Activated T-cell treated with anti-CD3 and anti-CD28 coated beads for 48 hours (primary cell): ENCODE measurements at places on chromosomes 16 and 17.

GRCh38 chr17:55758171-55758570 is 7.3 kb downstream of the PCTP start:
- no peak for DNase-seq

DNA sequence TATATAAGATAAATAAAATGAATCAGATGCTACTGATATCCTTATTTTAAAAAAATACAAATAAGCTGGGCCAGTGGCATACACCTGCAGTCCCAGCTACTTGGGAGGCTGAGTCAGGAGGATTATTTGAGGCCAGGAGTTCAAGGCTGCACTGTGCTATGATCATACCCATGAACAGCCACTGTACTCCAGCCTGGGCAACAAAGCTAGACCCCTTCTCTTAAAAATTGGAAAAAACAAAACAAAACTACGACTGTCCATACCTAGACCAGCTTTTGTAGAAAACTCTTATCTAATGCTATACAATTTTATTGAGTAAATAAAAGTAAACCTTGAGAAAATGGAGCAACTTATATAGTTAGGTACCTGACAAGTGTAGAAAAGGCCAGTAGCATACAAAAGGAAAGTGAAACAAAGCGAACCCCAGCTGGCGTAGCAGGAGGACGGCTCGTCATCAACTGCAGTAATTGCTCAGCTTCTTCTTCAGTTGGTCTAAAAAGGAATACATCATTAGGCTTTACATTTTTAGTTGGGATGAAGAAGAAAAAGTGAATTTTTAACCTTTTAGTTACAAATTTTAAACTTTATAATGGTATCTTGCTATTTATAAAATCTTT is 23.6 kb downstream of the INTS2 start:
- DNase-seq = no peak

- DNase-seq = no peak
These were observed 146.8 kb downstream of the SEC14L1 start for GRCh38 chr17:77287432-77288068.

- DNase-seq = no peak
These were observed 18.2 kb downstream of the DHX38 start for GRCh38 chr16:72111657-72112451.

DNA sequence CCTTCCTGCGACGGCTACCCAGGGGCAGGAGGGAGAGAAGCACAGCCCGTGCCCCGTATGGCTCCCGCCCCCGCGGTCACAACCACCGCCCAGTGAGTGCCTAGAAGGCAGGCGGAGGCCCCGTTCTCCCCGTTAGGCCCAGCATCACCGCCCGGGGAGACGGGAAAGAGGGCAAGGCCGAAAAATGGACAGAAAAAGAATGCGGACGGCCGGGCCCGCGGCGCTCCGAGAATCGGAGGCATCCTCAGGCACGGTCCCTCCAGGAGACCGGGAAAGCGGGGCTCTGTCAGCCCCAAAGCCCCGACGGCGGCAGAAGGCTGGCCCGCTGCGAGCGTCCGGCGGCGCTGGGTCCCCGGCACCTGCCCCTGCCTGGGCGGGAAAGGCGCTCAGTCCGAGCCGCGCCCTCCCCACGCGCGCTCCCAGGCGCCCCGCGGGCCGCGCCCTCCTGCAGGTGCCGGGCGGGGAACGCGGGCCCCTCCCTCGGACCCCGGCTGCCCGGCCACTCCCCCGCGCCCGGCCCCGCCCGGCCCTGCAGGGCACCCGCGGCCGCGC is 407 bp downstream of the MCRIP1 start:
- peak; percentile 50 for DNase-seq

GRCh38 chr16:12545297-12545610 is 258.4 kb downstream of the CPPED1 start:
- DNase-seq = no peak

- no peak for DNase-seq
These were observed 106.5 kb downstream of the ABCC6 start for GRCh38 chr16:16116841-16117240.

DNA sequence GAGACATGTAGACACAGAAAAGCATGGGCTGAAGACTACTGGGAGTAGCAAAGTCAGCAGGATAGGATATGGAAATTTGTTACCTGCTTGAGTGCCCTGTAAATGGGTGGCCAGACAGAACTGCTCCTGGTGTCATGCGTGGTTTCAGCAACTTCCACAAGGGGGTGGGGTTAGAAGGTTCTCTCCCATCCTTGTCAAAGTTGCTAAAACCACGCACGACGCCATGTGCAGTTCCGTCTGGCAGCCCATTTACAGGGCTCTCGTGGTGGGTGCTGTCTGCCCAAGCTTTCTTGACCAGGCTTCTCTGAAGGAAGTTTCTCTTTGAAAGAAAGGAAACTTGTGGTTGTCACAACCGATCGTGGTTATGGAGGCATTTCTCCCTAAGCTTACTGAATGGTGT is 6.9 kb upstream of the DBNDD1 start:
- no peak for DNase-seq

GRCh38 chr16:57403965-57404817 is at the start of gene CCL17:
Gene CCL17, plus strand, starts transcription at chr16:57404767. Its CDS starts 9,166 bp downstream, at chr16:57413933.
- no peak for DNase-seq

DNA sequence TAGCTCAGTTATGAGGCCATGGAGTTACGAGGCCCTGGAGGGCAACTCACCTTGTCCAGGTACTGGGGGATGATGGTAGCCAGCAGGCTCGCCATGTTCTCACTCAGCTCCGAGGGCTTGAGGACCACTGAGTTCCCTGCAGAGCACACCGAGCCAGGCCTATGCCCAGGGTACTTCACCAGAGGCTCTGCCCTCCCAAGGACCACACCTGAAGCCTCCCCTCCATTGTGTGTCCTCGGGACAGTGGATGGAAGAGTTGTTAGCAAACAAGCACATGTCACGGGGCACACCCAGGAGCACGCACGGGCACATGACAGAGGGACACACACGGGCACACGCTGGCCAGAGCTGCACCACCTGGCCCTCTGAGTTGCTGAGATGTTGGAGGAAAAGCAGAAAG is 5.6 kb downstream of the ALDH3A1 start:
- DNase-seq = no peak

- DNase-seq = no peak
These were observed 63.8 kb downstream of the SMPD3 start for GRCh38 chr16:68384288-68385161.

- DNase-seq = no peak
These were observed 4.1 kb downstream of the B3GNT9 start for GRCh38 chr16:67146523-67147357.

- DNase-seq = no peak
These were observed 1.0 kb downstream of the MGRN1 start for GRCh38 chr16:4625560-4626159.

GRCh38 chr17:58277107-58277801 is 3.5 kb downstream of the MPO start:
- DNase-seq = no peak

DNA sequence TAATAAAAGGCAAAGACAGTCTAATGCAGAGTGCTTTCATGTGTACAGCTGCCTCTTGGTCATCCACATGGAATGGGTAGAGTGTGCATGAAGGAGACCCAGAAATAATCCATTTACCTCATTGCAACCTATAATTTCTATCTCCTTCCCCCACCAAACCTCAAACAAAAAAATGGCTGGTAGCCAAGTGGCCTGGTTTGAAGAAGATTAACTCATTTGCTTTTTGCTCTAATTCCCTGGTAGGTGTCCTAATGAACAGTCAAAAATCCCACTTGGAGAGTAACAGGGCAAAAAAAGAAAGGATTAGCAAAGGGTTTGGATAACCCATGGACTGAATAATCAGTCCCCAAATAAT is 13.0 kb upstream of the LYRM9 start:
- DNase-seq = no peak
